ENCODE measurements at places on chromosomes 7 and 10.

DNA sequence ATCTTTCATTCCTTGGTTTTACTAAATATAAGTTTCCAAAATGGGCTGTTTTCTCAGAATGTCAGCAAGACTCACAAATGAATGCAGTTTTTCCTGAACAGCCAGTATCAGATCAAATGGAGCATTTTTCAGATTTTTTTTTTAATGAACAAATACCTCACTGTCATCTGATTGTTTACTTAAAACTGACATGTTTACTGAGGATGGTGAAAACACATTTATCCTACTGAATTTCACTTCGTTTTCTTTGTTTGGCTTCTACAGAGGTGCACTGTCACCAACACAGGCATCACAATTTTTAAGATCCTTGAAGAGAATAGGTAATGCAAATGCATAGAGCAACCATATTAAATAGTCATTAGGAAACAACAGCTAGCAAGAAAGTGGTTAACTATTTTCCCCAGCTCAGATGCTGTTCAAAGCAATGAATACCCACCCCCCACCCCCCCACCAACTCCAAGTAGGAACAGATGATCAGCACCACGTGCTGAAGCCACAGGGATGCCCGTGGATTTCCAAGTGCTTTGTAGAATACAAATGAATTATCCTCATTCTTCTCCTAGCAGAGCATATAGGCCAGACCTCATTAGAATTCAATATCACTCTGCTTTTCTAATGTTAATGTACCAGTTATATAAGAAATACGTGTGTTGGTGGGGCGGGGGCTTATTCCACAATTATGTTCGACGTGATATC lies 205.9 kb downstream of the SKAP2 start:
- no peak for DNase-seq

DNA sequence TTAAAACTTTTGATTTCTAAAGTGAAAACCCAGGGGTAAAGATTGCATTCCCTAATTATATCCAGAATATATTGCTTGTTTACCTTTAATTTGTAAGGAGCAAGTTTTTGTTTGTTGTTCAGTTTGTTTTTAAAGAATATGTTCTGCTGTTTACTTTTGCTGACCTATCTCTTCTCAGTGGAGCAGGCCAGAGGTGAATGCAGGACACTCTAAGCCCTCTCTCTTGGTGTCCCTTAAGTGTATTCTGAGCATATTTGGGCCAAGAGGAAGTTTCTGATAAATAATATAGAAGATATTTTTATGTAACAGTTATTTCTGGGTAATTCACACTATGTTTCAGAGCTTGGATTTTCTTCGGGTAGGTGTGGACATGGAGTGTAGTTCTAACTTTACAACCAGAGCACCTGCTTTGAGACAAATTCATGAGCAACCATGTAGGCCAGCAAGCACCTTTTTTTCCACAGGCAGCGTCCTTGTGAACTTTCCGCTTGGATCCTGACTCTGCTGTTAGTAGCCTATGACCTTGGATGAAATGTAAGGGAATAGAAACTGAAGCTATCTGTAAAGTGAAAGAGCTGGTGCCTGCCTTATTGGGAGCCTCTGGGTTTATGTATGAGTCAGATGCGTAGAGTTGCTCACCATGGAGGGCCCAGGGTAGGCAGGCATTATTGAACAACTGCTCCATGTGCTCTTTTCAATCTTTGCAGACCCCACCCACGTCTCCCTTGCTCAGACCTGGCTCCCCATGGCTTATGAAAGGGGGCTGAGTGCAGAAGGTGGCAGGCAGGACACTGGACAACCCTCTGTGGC lies 16.1 kb downstream of the OGDH start:
- no peak for DNase-seq

DNA sequence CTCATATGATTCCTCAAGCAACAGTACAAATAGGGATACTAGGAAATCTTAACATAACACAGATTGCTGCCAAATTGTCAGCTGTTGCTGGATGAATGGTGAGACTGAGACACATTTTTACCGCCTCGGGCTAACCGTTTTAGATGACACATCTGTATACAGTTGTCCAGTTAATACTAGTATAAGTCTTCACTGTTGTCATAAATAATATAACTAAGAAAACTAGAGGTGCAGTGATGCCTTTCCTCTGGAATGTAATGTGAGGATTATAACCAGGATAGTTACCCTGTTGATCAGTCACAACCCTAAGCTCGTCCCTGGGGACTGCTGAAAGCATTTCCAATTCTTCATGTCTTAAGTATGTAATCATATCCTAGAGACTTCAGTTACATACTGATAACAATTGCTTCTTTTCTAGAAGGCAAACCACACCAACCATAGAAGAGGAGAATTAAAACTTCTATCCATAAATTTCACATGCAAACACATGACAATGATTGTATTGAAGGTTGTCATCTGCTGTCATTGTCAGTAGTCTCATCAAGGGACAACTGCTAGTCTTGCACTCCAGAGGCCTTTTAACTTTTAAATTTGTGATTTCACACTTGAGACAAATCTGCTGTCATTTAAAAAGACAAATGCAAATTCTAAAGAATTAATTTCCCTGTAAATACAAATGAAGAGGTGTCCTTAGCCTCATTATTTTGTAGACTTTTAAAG lies 100.4 kb upstream of the SEMA3D start:
- no peak for DNase-seq

DNA sequence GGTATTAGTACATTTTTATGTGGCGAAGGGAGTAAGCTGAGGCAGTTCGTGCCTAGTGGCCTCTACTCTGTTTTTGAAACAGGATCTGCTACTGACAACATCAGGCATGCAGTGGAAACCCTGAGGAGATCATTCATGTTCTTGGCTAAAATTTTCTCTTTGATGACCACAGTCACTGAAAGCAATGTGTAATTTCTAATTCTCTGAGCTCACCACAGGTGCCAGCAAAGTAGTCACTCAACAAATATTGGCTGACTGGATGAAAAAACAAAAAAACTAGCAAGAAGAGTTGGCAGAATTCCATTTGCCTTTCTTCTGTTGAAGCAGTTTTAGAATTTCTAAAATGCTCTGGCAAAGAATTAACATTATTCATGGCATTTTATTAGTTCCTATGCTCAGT lies 176.5 kb upstream of the KCTD7 start:
- DNase-seq: no peak

DNA sequence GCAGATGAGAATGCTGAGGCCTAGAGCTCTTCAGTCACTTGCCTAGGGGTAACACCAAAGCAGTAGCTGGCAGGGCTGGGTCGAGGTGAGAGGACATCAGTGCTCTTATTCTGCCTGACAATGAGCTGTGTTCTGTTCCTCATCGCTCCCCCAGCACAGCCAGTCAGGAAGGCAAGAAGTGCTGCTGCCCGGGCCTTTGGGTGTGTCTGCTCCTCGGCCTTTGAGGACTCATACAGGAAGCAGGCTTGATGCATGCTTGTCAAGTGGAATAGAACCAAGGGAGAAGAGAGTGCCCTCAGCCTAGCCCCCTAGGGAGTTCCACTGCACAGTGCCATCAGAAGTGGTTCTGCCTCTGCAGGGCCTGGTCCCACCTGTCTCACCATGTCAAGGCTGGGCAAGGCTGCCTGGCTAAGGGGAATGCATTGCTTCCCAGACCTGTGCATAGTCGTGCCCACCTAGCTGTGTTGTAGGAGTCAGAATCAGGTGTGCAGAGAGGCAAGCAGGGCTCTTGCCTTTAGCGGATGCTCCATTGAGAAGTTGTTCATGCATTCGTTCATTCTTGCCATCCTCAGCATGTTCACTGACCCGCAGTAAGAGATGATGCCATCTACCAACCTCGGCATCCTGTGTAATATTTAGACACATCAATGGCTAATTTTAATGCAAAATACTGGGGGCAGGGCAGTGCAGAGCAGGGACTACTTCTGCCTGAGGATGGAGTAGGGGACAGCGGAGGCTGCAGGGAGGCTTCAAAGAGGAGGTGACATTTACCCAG lies 156.6 kb downstream of the RPS24 start:
- DNase-seq: no peak

GRCh38 chr10:58281092-58281752 lies 12.3 kb downstream of the CISD1 start:
- no peak for DNase-seq

DNA sequence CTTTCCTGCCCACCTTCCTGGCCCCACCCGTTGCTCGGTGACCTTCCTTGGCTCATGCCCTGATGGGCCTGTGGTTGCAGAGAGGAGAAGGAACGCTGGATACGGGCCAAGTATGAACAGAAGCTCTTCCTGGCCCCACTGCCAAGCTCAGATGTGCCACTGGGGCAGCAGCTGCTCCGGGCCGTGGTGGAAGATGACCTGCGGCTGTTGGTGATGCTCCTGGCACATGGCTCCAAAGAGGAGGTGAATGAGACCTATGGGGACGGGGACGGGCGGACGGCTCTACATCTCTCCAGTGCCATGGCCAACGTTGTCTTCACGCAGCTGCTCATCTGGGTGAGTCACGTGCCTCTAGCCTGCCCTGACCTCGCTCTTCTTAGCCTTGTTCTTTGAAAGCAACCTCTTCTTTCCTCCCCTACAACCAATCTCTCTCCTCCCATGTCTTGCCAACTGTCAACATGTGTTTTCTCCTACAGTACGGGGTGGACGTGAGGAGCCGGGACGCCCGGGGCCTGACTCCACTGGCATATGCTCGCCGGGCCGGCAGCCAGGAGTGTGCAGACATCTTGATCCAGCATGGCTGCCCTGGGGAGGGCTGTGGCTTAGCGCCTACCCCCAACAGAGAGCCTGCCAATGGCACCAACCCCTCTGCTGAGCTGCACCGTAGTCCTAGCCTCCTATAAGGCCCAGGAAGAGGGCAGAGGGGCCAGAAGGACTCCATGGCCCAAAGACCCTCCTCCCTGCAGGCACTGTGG lies 24.1 kb downstream of the GBX1 start:
- no peak for DNase-seq

DNA sequence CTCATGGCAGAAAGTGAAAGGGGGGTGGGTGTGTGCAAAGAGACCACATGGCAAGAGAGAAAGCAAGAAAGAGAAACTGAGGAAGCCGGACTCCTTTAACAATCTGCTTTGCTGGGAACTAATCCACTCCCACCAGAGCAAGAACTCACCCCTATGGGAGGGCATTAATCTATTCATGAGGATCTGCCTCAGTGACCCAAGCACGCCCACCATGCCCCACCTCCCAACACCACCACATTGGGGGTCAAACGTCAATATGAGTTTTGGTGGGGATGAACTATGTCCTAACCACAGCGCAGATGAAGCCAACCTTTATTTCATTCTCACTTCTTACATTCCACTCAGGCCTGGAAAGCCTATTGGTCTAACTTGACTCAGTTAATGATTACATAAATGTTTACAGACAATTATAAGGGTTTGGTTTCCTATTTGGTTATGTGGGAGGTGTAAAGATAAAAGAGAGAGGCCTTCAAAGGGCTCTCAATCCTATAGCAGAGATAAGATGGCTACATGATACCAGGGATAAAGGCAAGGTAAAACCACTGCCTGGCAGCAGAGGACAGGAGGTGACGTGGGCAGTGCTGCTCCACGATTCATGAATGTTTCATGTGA lies 601.8 kb downstream of the PARD3 start:
- DNase-seq: peak; percentile 82

DNA sequence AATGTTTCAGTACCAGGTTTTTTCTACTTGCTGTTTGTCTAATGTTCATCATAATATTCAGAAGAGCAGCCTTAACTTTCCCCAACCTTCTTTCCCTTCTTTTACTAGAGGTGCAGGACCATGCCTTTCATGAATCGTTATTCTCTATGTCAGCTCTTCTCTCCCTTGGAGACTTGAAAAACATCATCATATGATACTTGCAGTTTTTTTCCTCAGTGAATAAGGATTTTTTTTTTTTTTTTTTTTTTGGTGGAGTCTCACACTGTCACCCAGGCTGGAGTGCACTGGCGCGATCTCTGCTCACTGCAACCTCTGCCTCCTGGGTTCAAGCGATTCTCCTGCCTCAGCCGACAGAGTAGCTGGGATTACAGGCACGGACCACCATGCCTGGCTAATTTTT lies 30.1 kb downstream of the SMNDC1 start:
- no peak for DNase-seq

DNA sequence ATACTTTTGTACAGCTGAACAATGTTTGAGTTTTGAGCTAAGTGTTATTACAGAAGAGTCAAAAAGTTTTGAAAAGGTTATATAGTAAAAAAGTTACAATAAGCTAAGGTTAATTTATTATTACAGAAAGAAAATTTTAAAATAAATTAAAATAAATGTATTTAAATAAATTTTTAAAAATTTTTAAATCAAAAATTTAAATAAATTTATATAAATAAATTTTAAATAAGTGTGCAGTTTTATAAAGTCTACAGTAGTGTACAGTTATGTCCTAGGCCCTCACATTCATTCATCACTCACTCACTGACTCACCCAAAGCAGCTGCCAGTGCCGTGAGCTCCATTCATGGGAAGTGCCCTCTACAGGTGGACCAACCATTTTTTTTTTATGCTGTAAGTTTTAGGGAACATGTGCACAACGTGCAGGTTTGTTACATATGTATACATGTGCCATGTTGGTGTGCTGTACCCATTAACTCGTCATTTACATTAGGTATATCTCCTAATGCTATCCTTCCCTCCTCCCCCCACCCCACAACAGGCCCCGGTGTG lies 462.9 kb upstream of the ZMIZ1 start:
- DNase-seq: no peak

DNA sequence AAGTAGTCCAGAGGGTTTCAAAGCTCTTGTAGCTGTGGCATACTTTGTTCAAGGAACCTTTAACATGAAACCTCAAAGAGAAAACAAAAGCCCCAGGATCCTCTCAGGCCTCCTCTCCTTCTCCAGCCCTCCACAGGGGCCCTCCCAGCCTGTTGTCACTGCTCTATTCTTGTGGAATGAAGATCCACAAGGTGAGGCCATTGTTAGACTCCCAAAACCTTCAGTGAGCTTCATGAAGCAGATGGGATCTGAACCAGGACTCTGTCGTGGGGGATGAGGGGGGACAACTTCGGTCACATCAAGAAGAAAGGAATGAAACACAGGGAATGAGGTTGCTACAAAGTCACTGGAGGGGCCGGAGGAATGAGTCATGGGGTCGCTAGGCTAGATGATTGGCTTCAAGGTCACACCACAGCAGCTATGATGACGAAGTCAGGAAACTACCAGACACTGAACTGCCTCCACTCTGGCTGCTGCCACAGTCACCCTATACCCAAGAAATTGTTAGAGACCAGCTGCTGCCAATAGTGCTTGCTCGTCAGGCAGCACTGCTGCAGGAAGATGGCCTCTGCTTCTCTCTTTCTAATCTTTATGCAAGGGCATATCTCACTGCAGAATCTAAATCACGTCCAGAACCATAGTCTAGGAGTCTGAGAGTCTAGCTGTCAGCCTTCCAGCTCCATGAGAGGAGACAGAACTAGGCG lies 208.8 kb downstream of the HIBADH start:
- no peak for DNase-seq

DNA sequence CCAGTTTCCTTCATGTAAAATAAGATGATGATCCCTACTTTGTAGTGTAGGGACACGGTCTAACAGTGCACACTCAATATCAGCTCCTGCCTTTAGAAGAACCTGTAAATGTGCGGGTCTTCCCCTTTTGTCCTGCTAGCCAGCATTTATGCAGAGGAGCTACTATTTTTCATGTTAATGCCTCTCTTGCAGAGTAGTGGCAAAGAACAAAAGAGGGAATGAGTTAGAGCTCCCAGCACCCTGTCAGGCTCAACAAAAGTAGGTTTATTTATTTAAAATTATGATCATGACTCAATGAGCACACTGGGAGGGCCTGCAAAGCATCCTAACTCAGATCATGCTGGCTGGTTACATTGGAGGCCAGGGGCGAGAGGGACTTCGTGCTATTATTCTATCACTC lies 414.5 kb upstream of the COBL start:
- DNase-seq: no peak

GRCh38 chr10:8283166-8283905 lies 228.8 kb downstream of the GATA3 start:
- DNase-seq: no peak

GRCh38 chr7:2876031-2876731 lies 32.1 kb upstream of the GNA12 start:
- no peak for DNase-seq

Measured in Caco-2 (cell line).